Activated naive CD8-positive, alpha-beta T cell treated with anti-CD3 and anti-CD28 coated beads, Interleukin-2, amount 50 U/mL, for 16 hours (primary cell): ENCODE measurements at places on chromosomes 7 and 10.

- no peak for DNase-seq
Measured at GRCh38 chr7:1297017-1297960, 64.6 kb downstream of the UNCX start.

DNA sequence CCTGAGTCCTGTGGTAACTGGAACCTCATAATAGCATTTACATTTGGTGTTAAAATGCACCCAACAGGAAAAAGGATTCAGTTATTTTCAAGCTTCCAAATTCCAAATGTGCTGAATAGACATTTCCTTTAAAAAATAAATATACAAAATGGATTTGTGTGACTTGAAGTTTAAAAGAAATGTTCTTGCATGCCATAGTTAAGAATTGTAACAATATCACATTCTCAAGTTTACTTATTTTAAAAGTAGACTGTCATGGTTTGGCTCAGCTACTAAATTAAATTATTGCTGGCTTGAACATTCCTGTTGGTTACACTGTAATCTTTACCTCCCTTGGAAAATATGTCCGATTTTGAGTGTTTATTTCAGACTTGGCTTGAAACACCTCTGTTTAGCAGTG lies 31.5 kb downstream of the BICC1 start:
- DNase-seq: no peak

- no peak for DNase-seq
Measured at GRCh38 chr7:30848121-30848855, 63.4 kb upstream of the AQP1 start.

DNA sequence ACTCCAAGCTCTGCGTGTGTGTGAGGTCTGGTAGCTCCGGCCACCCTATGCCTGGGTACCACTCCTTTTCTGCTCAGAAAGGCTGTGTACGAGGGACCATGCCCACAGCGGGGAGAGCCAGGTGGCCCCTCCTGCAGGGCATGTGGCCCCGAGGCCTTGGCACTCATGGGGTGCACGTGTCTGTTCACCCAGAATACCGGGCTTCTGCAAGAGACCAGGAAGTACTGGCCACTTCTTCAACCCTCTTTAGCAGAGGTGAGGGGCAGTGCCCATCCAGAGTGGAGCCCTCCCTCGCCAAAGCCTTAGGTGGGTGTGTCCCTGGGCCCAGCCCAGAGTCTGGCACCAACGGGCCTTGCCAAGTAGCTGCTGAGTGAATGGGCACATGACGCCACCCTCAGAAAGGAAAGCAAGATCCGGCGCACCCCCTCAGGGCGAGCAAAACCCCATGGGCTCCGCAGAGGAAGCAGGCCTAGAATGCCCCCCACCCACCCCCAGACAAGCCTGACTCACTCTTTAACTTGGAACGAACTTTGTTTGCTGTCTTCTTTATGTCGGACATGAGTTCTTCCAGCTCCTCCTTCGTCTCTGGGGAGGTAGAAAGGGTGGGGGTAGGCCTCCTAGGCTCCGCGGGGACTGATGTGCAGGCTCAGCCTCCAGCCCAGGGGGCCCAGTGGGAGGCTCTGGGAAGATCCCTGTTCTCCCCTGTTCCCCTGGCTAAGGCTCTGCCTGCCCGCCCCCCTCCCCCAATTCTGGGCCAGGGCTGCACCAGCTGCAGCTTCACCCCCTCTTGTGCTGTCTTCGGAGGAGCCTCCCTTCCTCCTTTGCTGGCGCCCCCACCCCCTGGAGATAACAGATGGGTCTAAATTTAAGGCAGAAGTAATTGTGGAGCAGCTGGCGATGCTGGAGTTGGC lies 14.6 kb downstream of the STX1A start:
- DNase-seq: no peak

GRCh38 chr7:2821842-2822507 lies 22.1 kb downstream of the GNA12 start:
- no peak for DNase-seq

DNA sequence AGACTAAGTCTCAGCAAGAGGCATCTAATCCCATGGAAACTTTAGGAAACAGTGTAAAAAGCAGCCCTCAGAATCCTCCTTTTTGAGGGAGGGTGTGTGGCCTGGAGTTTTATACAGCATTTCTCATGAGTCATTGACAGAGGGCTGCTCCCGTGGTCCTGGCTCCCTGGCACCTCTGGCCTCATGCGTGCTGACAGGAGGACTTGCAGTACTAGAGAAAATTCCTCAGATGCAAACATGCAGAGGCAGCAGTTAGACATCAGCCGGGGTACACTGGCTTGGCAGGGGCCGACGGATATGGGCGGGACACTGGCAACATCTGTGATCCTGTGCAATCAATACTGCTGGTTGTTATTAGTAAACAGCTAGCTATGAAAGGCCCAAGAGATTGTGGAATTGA lies 925.1 kb upstream of the CELF2 start:
- DNase-seq: no peak

DNA sequence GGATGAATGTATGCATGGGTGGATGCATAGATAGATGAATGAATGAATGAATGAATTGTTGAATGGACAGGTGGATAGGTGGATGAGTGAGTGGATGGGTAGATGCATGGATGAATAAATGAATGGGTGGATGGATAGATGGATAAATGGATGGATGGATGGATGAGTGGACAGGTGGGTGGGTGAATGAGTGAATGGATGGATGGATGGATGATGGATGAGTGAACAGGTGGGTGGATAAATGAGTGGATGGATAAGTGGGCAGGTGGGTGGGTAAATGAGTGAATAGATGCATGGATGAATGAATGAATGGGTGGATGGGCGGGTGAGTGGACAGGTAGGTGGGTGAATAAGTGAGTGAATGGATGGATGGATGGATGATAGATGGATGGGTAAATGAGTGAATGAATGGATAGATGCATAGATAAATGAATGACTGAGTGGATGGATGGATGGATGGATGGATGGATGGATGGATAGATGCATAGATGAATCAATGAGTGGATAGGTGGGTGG lies 72.6 kb downstream of the MYL10 start:
- no peak for DNase-seq

DNA sequence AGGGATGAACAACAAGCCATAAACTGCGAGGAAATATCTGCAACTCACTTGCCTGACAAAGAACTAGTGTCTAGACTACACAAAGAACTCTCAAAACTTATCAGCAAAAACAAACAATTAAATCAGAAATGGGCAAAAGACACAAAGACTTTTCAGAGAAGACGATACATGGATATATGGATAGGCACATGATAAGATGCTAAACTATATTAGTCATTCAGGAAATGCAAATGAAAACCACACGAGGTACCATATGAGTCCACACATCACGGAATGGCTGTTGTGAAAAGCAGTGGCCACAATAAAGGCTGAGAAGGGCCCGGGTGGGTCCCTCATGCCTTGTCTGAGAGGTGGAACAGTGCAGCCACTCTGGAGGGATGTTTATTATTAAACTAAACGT lies 267.8 kb downstream of the WDR37 start:
- no peak for DNase-seq

GRCh38 chr7:150382123-150382843 lies 3.2 kb downstream of the ZNF775 start:
- DNase-seq: no peak

DNA sequence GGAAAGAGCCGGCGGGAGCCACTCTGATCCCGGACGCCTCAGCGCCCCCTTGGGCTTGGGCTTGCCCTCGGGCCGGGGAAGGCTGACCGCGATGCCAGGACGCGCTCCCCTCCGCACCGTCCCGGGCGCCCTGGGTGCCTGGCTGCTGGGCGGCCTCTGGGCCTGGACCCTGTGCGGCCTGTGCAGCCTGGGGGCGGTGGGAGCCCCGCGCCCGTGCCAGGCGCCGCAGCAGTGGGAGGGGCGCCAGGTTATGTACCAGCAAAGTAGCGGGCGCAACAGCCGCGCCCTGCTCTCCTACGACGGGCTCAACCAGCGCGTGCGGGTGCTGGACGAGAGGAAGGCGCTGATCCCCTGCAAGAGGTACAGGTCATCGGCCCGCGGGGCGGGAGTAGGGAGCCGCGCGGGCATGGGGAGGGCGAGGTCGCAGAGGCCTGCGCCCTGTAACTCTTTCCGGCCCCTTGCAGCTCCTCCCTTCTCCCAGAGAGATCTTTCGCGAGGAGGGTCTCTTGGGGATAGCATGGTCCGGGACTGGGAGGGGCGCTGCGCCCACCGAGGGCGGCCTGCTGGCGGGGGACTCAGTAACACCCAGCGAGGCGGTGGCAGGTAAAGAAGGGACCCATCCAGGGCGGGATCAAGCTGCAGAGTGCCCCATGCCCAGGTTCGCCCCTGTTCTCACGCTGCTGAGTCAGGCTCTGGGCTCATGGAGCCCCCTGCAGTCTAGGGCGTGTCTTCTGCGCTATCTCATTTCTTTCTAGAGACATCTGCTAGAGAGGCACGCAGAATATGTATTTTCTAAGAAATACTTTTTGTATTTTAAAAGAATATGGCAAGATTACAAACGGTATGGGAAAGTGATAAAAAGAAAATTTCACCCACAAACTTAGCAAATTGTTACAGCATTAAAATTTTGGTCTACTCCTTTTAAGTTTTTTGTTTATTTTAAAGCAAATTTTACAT lies 687 bp downstream of the EPDR1 start:
- DNase-seq: no peak

GRCh38 chr7:140594131-140594691 lies 46.4 kb downstream of the DENND2A start:
- no peak for DNase-seq

DNA sequence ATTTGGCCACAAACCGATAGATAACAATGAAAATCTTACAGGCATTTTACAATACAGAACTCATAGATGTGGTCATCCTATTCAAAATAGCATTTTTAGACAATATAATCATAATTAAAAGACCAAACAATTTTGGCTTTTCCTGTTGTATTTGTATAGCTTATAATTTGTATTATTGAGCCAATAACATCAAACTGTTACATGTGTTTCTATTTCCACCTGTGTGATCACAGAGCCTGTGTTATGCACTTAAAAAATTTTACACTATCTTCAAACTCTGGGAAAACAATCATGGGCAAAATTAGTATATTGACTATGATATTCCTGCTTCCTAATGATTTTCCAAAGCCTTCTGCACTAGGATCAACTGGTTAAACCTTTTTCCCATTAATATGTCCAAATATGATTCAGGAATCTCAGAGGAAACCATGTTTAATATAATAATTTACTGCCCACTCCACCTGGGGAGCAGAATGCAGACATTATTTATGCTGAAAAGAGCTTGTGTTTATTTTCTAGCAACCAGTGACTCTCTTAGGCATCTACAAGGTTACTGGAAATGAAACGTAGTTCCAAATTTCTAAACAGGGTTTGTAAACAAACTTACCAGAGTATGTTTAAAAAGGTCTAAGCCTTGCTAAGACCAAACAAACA lies 1.7 kb downstream of the RHOBTB1 start:
- DNase-seq: no peak

GRCh38 chr10:336247-336646 lies 201.0 kb downstream of the ZMYND11 start:
- no peak for DNase-seq

DNA sequence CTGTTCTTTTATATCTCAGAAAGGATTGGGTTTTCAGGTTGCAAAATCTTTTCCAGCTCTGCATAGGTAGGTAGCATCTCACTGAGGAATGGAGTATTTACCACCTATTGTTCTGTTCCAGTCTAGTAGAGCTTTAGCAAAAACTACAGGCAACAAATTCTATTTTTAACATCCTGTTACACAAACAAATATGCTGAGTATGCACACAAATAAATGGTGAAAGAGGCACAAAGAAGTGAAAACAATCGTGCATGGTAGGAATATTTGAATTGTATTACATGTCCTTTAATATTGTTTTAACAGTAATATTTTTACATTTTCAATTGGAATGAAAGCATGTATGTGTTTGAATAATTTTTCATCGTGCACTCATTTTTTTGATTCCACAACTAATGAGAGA lies 14.5 kb upstream of the MIOS start:
- DNase-seq: no peak

DNA sequence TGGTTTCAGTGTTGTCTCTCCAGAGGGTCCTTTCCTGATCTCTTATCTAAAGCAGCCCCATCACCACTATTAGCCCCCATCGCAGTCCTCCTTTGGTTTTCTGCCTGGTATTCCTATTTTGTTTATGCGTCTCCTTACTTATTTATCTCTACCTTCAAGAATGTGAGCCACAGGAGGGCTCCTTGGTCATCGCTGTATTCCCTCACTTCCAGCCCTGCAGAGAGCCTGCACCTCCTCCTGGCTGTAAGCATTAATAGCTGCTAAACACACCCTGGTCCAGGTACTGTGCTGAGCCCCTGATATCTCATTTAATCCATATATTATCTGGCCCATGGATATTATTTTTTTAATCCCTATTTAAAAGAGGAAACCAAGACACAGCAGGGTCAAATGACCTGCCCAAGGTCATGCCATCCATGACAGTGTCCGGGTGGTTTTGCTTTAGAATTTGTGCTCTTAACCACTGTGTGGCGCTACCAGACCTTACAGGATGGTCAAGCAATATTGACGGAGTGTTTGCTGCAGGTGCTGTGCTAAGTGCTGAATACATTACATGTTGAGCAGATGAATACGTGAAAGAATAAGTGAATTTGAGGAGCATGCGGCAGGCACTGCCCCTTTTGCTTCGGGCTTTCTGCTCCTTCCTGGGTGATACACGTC lies 227.2 kb downstream of the ADAM12 start:
- DNase-seq: no peak

- no peak for DNase-seq
Measured at GRCh38 chr7:33278095-33278494, 148.7 kb downstream of the BBS9 start.

DNA sequence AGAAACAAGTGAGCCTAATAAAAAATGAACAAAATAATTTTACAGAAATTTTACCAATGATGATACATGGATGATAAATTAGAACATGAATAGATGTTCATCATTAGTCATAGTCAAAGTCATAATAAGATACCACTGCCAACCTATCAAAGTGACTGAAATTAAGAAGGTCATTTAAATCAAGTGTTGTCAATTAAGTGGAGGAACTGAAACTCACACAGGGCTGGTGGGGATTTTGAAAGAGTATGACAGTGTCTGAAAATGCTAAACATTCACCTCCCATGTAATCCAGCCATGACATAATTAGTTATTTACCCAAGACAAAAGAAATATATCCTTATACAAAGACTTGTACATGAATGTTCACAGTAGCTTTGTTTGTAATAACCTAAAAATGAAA lies 57.1 kb upstream of the DYNC1I1 start:
- DNase-seq: no peak

DNA sequence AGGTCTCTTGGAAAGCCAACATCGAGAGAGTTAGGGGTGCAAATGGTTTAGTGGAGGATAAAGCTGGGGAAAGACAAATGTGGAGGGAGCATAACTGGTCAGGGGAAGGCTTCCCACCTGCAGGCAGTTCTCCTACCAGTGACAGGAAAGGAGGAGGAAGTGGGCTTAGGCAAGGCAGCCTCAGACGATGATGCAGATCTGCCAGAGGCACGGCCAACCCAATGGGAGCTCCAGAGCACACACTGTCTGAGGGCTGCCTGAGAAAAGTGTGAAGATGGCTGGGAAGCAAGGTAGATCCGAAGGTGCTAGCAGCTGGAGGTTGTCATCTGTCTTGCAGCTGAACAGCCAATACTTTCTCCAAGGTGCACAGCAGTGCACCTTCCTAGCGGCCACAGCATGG lies 178.8 kb downstream of the C7orf25 start:
- DNase-seq: no peak

- no peak for DNase-seq
Measured at GRCh38 chr10:120208488-120208887, 248.5 kb upstream of the PLPP4 start.

- no peak for DNase-seq
Measured at GRCh38 chr7:100627238-100627549, 14.2 kb downstream of the TFR2 start.
